Astrocyte of the hippocampus (primary cell): ENCODE measurements at places on chromosomes 12 and 14.

- DNase-seq: peak; percentile 66
Observed at GRCh38 chr12:100799770-100800169, 5.2 kb downstream of the ANO4 start.

- peak; percentile 95 for DNase-seq
Observed at GRCh38 chr12:104695453-104696148, 238.9 kb downstream of the CHST11 start.

GRCh38 chr12:15899282-15899870, 11.8 kb upstream of the DERA start:
- peak; percentile 33 for DNase-seq

GRCh38 chr14:61438860-61439765, 117.7 kb downstream of the PRKCH start:
- peak; percentile 89 for DNase-seq

- DNase-seq: no peak
Observed at GRCh38 chr12:132783917-132784531, 22.4 kb upstream of the ANKLE2 start.

- DNase-seq: no peak
Observed at GRCh38 chr12:115860619-115861018, 416.9 kb downstream of the MED13L start.

DNA sequence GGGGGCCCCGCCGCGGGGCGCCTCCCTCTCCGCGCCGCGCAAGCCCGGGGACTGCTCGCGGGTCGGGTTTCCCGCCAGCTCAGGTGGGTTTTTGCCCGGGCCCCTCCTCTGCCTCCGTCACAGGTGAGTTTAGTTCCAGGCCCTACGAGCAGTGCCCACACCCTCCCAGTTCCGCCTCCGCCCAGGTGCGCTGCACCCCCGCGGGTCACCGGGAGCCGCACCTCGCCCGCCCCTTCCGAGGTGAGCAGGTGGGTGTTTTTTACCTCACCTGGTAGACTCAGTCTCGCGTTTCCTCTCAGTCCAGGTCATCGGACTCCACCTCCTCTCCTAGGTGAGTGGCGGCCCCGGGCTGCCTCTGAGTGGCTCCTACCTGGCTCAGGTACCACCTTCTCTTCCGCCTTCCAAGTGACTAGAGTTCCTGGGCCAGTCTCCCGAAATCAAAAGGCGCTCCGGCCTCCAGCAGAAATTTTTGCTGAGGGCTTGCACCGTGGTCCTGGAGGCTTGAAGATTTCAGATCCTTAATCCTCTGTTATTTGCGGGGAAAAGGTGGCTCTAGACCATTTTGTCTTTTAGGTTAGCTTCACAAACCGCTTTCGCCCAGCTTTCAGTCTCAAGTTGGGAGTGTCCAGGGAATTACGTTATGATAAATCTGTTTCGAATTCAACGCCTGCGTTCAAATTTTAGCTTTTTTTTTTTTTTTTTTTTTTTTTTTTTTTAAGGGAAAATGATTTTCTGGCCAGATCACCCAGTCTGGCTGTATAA, at the start of gene TMEM30B:
TMEM30B (minus strand) TSS at position 153 of the 762 bp plus-strand sequence. CDS start 191 bp downstream, outside the sequence.
- DNase-seq: no peak

GRCh38 chr14:28870033-28870564, 103.5 kb downstream of the FOXG1 start:
- no peak for DNase-seq

DNA sequence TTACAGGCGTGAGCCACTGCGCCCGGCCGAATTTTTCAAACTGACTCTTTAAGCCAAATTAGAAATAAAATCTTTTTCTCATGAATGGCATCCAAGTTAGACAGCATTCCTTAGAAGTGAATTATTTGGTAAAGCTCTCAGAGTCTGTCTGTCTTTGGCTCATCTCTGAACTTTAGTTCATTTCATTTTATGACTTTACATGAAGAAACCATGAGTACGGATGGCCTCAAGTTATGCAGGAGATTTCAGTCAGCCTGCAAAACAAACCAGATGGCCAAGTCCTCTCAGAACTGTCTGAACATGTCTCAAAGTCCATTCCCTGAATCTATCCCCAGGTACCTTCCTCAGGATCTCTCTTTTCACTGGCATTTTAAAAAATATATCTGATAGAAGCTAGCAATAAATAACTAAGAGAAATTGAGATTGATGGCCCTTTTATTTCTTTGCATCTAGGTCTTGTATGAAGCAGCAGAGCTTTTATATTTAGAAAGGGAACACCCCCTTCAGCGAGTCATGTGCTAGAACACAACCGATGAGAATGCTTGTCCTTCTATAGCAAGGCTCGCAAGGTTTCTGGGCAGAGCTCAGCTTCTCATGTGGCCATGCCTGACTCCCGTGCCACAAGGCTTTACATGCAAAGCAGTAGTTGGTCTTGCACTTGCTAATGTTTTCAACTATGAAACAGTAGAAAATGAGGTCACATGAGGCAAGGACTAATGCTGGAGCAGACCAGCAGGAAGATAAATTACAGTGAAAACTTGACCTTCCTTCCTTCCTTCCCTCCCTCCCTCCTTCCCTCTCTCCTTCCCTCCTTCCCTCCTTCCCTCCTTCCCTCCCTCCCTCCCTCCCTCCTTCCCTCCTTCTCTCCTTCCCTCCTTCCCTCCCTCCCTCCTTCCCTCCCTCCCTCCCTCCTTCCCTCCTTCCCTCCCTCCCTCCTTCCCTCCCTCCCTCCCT, 125.0 kb downstream of the AKAP6 start:
- no peak for DNase-seq

- no peak for DNase-seq
Observed at GRCh38 chr12:54161481-54162437, 27.0 kb downstream of the SMUG1 start.

- no peak for DNase-seq
Observed at GRCh38 chr12:115771065-115771464, 506.4 kb downstream of the MED13L start.

DNA sequence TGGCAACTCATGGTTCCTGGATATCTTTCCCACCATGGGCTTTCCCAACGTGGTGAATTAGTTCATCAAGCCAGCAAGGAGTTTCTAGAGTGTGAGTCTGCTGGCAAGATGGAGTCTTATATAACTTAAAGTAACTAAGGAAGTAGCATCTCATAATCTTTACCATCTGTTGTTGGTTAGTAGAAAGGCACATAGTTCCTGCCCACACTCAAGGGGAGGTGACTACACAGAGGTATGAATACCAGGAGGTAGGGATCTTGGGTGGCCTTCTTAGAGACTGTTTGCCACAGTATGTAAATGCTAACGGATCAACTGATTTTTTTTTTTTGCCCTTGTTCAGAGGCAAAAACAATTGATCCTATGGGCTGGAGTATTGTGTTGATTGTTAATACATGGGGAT, 446.9 kb downstream of the ATP23 start:
- DNase-seq: no peak

DNA sequence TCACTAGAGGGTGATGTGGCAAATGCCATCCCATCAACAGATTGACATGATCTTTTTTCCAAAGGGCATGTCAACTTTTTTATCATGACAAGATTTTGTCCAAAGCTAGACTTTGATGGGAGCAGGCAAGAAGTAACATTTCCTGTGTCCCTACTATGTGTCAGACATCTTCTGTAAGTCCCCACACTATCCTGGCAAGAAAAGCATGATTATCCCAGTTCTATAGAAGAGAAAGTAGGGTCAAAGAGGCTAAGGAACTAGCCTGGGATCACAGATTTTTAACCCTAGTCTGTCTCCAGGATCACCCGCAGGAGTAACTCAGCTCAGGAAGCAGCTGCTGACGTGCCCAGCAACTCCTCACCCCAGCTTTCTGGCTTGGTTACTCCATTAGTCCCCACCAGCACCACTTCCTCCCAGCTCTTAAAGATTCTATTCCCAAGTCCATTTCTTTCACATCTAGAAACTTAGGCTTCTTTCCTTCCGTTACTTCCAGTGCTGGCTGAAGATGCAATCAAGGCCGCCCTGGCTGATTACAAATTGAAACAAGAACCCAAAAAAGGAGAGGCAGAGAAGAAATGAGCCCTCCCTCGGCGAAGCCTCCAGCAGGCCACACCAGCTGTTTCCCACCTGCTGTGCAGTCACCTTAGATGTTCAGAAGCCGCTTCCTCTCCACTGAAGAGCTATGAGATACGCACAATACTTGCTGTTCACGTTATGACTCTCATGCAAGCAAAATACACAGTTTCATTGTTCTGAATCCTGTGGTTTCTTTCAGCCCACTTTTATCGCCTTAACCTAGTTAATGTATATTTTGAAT, 6.2 kb downstream of the ISCU start:
- no peak for DNase-seq

- DNase-seq: peak; percentile 49
Observed at GRCh38 chr12:124295431-124296058, 652 bp downstream of the RFLNA start.
